T-helper 1 cell (primary cell): ENCODE measurements at places on chromosomes 1 and 21.

DNA sequence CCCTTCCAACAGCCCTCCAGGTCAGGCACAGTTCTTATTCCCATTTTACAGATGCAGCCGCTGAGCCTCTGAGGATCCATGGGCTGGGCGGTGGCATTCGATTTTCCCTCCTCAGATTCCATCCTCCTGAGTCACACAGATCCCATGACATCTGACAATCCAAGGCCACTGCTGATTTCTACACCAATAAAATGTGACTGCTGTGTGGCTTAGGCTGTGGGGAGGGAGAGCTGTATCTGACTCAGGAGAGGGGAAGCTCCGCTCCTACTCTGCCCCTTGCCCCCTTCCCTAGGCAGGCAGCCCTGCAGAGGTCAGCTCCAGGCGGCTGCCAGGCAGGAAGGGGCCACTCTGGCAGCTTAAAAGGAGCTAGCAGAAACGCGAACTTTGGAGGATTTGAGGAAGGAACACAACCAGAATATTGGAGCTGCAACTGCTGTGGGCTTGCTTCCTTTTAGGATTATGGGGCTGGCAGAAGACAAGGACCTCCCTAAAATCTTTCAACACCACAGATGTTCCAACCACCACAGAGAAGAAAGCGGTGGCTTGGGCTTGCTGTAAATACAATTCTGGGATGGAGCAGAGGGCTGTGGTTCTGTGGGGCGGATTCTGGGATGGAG is 50.0 kb downstream of the MRPL37 start:
- DNase-seq, result no peak

DNA sequence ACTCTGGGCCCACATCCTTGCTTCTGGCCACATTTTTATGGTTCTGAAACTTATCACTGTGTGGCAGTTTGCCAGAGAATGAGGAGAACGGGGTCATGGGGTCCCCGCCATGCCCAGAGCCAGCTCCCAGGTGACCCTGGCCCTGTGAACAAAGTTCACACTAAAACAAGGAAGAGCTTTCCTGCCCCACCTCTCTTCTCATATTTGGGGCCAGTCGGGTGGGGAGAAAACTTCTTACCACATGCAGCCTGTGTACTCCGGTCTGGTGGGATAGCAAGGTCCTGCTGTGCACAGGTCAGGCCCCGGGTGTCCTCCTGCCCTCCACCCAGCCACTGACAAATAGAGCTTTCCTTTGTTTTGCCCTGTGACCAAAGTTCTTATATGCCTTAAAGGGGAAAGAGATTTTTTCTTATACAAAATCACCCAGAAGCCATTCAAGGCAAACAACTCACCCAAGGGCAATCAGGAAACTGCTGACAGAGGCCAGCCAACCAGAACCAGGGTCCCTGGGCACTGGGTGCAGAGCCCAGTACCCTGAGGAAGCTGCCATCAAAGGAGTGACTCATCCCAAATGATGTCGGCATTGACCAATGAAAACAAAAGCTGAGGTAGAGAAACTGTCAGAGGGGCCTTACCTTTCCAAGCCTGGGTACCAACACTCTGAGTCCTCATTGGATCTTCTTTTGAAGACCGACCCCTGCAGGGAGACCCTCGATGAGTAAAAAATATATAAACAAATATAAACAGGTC is 53.6 kb downstream of the OLIG1 start:
- no peak for DNase-seq

- DNase-seq, result no peak
These were observed 35.6 kb upstream of the PPP1R15B start for GRCh38 chr1:204447190-204447589.

GRCh38 chr1:162846256-162847212 is 14.4 kb downstream of the CCDC190 start:
- no peak for DNase-seq

GRCh38 chr1:177926201-177926600 is 43.7 kb downstream of the SEC16B start:
- DNase-seq, result no peak

GRCh38 chr1:37420456-37420855 is 53.9 kb upstream of the ZC3H12A start:
- DNase-seq, result no peak
